IPS-NIHi11 (cell line): ENCODE measurements at places on chromosomes 2 and 18.

GRCh38 chr2:118177884-118178283 lies 89.6 kb downstream of the INSIG2 start:
- no peak for DNase-seq

DNA sequence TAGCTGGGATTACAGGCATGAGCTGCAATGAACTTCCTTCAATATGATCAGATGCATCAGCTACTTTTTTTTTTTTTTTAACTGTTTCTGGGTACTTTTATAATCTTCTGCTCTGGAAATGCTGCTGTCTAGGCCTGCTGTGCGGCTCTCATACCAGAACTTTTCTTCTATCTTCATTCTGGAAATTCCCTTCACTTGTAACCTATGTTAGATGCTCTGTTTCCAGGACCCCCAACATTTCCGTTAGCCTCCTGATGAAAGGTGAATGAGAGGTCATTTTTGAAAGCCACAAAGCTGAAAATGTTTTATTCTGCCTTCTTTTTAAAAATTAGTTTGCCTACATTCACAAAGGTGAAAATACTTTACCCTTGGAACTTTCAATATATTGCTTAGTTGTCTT lies 8.6 kb downstream of the AGFG1 start:
- no peak for DNase-seq

DNA sequence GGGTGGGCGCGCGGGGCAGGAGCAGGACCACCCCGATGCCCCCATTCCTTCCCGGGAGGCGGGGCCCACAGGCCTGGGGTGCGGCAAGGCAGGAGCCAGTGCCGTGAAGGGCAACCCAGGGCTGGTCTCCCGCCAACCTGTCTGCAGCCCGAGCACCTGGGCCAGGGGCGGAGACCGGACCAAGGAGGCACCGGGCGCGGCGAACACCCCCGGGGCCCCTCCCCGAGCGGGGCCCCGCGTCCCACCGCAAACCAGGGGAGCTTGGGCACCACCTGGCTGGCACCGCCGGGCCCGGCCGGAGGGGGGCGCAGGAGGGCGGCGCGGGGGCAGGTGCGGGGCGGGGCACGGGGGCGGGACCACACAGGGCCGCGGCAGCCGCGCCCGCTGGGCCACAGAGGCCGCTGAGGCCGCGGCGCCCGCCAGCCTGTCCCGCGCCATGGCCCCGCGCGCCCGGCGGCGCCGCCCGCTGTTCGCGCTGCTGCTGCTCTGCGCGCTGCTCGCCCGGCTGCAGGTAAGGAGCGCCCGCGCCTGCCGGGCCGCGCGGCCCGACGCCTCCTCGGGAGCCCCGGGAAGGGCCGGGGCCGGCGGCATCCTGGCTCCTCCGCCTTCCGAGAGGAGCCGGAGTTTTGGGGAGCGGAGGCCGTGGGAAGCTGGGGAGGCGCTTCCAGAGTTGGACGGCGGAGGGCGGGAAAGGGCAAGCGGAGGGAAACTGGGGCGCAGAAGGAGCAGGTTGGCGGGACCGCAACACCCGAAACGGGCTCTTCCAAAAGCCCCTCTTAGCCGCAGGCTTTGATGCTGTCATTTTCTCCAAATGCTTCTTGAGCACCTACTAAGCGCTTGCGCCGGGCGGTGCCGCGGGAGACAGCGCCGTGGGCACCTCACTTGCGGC lies at the start of gene TNFRSF11A:
TSS of gene TNFRSF11A (plus strand) at position 394 of the 889 bp plus-strand sequence. CDS start at position 437, 43 bp downstream.
- DNase-seq = peak; percentile 92

DNA sequence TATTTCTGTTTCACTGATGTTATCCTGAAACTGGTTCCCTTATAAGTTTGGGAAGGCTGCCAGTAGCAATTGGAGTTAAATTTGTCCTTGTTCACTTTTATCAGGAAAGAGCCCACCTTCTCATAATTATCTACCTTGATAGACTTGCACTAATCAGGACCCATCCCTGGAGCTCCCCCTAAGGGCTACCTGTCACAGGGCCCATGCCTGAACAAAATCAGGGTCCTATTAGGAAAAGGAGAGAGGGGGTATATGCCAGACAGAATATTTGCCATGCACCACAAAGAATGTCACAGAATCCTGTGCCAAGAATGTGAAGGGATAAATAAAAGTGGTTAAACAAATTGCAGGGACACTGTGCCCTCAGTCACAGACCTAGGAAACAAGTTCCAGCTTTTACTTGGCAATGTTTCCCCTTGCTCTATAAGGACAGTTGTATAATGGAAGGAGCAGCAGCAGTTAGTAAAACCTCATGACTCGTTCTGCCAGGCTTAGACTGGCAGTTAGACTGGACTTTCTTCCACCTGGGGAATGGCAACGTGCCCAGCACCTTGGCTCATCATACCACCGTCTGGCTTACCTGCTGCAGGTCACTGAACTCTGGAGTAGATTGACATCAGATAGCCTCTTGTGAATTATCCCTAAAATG lies 32.3 kb upstream of the VWC2L start:
- DNase-seq = peak; percentile 38

DNA sequence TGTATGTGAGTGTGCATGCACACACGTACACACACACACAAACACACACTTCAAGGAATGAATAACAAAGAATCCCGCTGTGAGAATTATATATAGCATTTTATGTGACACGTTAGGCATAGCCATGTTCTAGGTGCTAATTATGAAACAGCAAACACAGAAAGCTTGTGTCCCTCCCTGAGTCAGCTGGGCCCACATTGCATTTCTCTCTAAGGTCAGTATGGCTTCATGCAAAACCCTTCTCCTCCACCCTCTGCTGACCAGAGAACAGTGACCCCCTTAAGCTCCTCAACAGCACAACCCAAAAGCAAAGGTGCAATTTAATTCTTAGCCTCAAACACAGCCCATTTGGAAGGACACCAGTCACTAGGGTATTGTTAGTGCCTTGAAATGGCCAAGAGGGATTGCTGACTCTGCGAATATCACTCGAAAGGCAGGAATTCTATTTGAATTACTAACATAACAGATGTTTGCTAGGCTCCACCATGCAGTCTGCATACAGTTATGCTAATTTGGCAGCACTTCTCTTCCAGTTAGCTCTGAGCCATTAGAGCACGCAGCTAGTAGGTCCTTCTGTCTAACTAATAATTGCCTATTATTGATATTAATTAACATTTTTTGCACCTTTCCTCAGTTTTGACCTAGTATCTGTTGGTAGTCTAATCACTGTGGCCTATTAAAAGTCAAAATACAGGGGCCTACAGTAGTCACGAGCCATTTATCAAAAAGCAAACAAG lies 149.0 kb downstream of the LNPK start:
- peak; percentile 23 for DNase-seq

GRCh38 chr2:126496493-126496892 lies 159.5 kb upstream of the GYPC start:
- DNase-seq = no peak

DNA sequence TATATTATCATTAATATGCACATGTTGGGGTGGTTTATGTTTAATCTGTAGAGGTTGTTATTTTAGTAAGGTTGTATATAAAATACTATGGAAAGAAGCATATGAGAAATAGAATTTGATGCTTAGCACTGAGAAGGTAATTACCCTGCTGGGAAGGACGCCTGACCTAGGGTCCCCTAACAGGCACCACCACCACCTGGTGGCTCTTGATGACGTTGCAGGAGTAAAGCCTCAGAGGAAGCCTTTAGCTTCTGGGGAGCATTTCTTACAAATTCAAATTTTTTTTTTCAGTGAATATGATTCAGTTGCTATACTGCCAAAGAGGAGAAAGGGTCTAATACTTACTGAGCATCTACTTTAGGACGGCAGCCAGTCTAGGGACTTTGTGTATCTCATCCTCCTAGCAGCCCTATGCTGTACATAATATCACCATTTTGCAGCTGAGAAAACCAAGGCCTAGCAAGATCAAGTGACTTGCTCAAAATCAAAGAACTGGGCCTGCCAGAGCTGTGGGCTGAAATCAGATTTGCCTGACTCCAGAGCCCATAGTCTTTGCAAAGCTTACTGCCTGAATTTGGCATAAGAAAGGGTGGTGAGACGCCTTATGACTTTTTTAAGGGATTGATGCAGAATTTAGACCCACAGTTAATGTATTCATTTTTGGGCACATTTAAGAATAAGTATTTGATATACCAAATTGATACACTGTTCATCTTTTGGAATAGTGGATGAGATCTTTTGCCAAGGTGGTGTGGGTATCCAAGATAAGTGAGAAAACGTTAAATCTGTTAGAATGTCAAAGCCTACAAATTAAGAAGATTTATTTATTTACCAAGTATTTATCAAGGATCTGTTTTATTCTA lies 78.8 kb upstream of the GAREM1 start:
- DNase-seq = peak; percentile 67

- DNase-seq = peak; percentile 30
These were observed 7.3 kb downstream of the GATA6 start for GRCh38 chr18:22176420-22177326.

DNA sequence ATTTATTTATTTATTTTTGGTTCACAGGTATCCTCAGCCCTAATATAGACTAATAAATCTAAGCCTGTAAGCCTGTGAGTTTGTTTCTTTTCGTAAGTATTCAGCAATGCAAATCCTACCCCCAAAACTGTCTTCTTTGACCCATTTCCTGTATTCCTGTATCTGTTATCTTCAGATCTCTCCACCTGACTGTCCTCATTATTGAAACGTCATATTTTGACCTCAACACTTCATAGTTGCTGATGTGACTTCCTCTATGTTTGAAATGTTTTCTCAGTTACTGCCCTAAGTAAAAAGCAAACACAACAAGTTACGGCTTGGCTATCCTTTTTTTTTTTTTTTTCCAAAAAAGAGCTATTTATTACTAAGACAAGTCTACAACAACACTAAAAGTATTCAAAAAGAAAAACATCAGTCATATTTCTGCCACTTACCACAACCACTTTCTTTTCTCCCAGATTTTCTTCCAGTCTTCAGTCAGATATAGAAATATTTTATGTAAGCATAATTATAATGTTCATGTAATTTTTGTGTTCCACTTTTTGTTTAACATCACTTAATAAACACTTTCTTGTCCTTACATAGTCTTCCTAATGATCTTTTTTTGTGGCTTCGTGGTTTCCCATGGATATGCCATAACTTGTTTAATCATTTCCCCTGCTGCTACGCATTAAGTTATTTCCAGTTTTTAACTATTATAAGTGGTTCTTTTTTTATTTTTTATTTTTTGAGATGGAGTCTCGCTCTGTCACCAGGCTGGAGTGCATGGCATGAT lies 45.0 kb upstream of the EML4 start:
- DNase-seq = no peak

- no peak for DNase-seq
These were observed 213.4 kb downstream of the CDH20 start for GRCh38 chr18:61546590-61546989.

GRCh38 chr2:148730085-148730484 lies 85.5 kb downstream of the EPC2 start:
- DNase-seq = no peak

GRCh38 chr2:70121627-70122372 lies 34.5 kb downstream of the PCBP1 start:
- no peak for DNase-seq

DNA sequence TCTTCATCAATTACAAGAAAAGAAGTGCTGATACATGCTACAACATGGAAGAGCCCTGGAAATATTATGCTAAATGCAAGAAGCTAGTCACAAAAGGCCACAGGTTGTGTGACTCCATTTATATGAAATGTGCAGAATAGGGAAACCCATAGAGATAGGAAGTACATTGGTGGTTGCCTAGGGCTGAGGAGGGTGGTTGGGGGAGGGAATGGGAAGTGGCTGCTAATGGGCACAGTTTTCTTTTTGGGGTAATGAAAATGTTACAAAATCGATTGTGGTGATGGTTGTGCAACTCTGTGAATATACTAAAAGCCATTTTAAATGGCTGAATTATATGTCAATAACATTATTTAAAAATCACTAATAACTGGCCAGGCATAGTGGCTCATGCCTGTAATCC lies 24.3 kb upstream of the RESP18 start:
- DNase-seq = no peak
